ENCODE measurements at places on chromosomes 12 and 14.

- DNase-seq = no peak
Observed at GRCh38 chr14:49193332-49194065, 392.7 kb downstream of the RPS29 start.

DNA sequence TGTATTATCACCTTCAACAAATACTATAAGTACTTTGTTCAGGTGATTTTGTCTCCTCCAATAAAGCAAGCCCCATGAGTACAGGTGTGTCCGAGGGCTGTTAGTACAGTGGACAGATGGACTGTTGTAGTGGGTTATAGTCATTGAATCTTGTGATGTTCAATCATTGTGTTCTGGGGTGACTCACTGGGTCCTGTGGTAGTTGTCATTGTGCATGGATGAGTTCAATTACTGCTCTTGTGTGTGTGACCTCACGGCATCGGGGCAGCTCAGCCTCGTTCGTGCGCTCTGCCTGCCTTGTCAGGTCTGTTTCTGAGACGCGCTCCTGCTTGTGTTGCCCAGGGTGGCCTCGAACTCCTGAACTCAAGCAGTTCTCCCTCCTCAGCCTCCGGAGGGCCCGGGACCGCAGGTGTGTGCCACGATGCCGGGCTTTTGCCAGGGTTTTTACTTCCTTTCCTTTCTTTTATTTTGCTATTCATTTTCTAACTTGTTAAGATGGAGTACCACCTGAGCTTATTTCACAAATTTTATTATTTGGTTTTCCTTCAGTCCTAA lies 72.2 kb downstream of the DDX51 start:
- DNase-seq = no peak

DNA sequence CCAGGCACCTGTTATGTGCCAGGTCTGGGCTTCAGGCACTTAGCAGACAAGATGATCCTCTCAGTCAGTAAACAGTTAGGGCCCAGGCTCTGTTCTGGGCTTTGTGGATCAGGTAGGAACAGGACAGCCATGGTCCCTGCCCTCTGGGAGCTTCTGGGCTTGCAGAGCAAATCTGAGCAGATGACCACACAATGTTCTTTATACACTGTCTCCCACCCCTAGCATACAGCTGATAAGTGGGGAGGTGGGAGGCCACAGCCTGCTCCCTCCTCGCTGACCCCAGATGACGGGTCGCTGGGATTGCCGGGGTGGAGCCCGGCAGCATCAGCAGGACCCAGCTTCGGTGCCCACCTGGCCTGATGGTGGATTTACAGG lies 53.1 kb upstream of the RIN3 start:
- DNase-seq = no peak

GRCh38 chr14:105682956-105683570 lies 156.7 kb downstream of the TMEM121 start:
- no peak for DNase-seq

DNA sequence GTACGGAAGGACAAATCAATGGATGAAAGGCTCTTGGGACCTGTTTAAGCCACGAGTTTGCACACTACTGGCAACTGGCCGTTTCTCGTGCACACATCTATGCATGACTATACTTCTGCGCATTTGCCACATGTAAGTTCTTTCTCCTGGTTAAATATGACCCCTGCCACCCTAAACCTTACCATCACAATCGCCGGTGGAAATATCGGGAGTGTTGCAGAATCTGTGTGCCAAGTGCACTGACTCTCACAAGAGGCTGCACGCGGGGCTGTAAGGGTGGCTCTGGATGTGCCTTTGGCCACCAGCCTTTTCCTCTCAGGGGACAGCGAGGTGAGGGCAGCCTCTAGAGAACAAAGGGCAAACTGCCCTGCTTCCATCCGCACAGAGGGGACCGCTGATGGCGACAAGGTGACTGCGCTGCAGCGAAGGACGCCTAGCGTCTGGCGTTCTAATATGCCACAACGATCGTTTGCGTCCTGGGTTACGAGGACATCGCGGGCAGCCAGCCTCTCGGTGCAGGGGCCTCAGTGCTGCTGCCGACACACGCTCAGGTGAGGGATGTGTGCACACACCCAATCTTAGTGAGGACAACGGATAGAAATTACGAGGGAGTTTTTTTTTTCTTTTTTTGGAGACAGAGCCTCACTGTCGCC lies 232.2 kb downstream of the PCNX1 start:
- no peak for DNase-seq

DNA sequence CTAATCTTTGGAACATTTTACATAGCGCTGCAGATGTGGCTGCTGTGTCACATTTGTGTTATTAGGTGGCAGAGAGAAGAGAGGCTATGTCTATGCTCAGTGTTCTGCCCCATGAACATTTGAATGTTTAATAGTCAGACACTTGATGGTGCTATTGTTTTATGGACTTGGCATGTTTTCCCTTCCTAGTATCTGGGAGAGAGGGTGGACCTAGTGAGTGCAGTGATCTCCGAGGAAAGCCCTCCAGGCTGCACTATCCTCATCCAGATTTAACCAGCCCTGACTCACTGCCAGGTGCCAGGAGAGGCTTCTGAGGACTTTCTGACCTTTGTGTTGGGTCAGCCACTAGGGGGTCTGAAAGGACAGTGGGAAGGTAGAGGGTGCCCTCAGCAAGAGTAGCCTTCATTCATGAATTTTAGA lies 24.3 kb downstream of the ZFC3H1 start:
- DNase-seq = no peak

DNA sequence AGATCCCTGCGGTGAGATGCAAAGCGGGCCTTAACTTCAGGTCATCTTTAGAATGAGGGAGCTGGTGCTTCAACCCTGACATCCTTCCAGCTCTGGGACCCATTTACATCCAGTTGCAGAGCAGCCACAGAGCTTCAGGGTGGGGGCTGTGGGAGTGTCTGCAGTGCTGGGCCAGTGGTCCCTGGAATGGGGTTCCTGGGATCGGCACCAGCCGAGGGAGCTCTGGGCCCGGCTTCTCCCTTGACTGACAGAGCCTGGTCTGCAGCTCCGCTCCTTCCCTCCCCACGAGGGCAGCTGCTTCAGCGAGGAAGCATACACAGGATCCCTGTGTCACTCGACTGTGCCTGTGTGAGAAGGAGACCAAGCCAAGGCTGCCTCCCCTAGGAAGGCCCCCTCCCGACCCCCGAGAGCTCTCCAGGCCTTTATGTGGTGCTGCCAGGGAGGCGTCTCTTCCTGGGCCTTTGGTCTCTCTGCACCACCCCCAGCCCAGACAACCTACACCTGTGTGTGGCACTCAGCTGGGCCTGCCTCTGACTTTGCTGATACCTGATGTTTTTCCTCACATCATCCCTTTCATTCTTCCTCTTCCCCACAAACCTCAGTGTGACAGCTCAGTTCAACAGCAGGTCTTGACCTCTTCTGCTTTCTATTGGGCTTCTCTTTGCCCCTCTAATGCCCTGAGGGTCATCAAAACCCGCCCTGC lies 48.1 kb upstream of the RIN3 start:
- DNase-seq = no peak

DNA sequence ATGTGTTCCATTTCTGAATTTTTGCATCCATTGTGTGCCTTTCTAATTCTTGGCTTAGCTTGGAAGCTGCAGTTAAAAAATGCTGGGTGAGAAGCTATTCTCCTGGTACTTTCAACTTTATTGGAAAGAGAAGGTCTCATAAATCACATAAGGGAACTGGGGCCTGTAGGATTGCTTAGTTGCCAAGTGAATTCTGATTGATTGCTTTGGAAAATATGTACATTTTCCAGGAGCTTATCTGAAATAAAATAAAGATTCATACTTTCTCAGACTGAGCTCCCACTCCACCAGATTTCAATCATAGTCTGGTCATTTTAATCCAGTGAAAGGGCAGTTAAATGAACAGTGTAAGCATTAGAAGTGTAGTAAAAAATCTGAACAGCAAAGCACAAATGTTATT lies 50.0 kb upstream of the PRICKLE1 start:
- no peak for DNase-seq

GRCh38 chr12:64058541-64059265 lies 163.4 kb downstream of the KICS2 start:
- no peak for DNase-seq

DNA sequence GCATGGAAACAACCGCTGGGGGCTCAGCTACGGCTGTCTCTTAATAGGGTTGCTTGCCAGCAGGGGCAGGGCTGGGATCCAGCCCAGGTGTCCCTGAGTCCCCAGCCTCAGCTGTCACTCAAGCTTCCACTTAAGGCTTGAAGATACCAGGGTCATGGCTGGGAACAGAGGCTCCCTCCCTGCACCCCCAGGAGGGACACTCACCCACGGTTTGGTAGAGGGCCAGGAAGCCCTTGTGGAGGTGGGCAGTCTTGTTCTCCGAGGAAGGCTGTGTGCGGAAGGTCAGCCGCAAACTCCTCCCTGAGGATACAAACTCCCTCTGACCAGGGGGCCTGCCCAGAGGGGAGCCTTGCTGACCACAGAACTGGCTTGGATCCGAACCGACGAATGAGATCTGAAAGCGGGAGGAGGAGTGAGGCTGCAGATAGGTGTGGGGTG lies 7.3 kb downstream of the C1RL start:
- no peak for DNase-seq

- no peak for DNase-seq
Observed at GRCh38 chr12:4954621-4955354, 45.1 kb downstream of the KCNA1 start.

DNA sequence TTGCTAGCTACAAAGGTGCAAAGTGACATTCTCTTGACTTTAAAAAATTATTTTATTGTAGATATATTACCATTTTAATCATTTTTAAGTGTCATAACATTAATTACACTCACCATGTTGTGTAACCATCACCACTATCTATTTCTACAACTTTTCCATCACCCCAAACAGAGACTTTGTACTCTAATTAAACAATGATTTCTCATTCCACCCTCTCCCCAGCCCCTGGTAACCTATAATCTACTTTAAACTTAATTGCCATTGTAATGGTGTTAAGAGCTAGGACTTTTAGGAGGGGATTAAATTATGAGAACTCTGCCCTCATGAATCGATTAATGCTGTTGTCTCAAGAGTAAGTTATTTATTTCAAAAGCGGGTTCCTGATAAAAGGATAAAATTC lies 352.9 kb upstream of the SEL1L start:
- no peak for DNase-seq

- no peak for DNase-seq
Observed at GRCh38 chr12:119153477-119154434, 25.0 kb upstream of the HSPB8 start.

- DNase-seq = no peak
Observed at GRCh38 chr12:83271201-83271600, 584.5 kb downstream of the TMTC2 start.

GRCh38 chr12:45674181-45674977 lies 55.1 kb upstream of the ARID2 start:
- no peak for DNase-seq

- DNase-seq = no peak
Observed at GRCh38 chr12:89521364-89522223, 3.0 kb downstream of the GALNT4 start.

DNA sequence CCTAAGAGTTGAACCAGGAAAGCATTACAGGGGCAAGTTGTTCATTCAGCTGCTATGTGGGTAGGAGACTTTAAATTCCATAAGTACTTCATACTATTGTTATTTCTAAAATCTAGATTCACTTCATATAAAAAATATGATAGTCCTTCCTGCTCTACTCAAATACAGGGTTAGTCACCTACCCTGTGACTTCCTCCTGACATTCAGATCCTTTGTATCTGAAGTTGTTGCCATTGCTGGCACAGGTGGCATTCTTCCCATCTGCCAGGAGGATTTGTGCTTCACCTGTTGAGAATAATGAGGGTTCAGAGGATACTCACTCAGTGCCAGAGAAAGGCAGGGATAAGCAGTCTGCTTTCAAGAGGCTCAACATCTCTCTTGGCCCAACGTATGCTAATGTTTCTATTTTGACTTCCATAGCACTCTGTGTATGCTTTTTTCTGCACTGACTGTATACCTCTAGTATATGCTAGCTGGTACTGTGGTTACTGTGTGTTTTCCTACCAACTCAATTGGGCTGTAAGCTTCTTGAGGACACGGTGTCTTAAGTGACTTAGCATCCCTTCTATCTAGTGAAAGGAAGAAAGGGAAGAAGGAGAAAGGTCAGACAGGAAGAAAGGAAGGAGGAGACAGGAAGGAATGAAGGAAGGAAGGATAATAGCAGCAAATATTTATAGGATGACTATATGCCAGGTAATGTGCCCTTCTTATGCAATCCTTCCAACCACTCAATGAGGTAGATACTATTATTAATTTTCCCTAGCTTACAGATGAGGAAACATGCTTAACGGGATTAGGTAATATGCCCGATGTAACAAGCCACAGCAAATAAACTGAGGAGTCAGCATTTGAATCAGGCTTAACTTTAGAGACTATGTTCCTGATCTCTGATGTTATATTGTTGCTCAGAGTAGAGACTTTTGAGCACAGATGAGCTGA lies 38.5 kb upstream of the FGF6 start:
- no peak for DNase-seq

GRCh38 chr12:22627371-22627770 lies 2.4 kb downstream of the ETNK1 start:
- DNase-seq = no peak

- peak; percentile 85 for DNase-seq
Observed at GRCh38 chr14:88551094-88551870, 3.5 kb downstream of the PTPN21 start.

GRCh38 chr12:108638141-108638827 lies 4.6 kb upstream of the SELPLG start:
- DNase-seq = no peak

GRCh38 chr14:21428930-21429329 lies 27.0 kb downstream of the CHD8 start:
- no peak for DNase-seq

GRCh38 chr14:75554482-75554881 lies 23.9 kb upstream of the FLVCR2 start:
- no peak for DNase-seq

DNA sequence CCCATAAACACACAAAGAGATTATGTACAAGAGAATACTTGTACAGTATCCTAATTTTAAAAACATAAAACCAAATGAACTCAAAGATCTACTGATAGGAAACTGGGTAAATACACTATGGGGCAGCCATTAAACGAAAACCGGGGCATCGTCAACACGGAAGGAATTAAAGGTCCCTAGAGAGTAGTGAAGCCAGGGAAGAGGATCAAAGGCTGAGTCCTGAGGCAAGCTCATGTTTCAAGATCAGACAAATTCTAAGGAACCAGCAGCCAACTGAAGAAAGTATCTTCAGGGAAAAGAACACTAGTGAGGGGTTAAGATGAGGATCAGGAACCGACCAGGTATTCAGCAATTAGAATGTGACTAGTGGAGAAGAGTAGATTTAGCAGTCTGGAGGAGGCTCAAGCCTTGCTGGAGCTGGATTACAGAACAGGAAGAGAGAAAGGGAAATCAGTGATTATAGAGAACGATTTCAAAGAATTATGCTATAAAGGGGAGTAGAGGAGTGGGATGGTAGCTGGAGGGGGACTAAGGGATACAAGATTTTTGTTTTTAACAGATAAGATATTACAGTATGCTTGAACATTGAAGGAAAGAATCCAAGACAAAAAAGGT lies 23.7 kb downstream of the SEL1L start:
- no peak for DNase-seq

DNA sequence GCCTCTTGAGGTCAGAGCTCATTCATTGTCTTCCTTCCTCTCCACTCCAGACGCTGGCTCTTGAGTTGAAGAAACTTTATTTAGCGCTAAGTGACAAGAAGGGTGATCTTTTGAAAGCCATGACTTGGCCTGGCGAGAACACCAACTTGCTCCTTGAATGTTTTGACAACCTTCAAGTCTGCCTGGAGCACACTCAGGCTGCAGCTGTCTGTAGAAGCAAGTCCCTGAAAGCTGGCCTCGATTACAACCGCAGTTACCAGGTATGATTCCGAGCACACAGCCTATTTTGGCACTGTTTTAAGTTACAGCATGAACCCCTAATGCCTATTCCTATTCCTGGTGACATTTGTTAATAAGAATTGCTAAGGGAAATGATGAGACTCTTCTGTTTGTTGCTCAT lies 167.6 kb downstream of the ESR2 start:
- DNase-seq = no peak

- no peak for DNase-seq
Observed at GRCh38 chr12:128052777-128053176, 214.2 kb upstream of the TMEM132C start.

All from SHP77 treated with DMSO at 0.1 percent for 48 hours (cell line).